ENCODE measurements at places on chromosomes 13 and 19.

- peak; percentile 50 for DNase-seq
Observed at GRCh38 chr19:13847407-13848339, 29.3 kb upstream of the NANOS3 start.

- peak; percentile 19 for DNase-seq
Observed at GRCh38 chr19:37855098-37855497, 51.3 kb downstream of the WDR87 start.

GRCh38 chr13:71493189-71493588 is 373.8 kb downstream of the DACH1 start:
- no peak for DNase-seq

- no peak for DNase-seq
Observed at GRCh38 chr19:35362261-35363000, 4.2 kb downstream of the FFAR3 start.

DNA sequence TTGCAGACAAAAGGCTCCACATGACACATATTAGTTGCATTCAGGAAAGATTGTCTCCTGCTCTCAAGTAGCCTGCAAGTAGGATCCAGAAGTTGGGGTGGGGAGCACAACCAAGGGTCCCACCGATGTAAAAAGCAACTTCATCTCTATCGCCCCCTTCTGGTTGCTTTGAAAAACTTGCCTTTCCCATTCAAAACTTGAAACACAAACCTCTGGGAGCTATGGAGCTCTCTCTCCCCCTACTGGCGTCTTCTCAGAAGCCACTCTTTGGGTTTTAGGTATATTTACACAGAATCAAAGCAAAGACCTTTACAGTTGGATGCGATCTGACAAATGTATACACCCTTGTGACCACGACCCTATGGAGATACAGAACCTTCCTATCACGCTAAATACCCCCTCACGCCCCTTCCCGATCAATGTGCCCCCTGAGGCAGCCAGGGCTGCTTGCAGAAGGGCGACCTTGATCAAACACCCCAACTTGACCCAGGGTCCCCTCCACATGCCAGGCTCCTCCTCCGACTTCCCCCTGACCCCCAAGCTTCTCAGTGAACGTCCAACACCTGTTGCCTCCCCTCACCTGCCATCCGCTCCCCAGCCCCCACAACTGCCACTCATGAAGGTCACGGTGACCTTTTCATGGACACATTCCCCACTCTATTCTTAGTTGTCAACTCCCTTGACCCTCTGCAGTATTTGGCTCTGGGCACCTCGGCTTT is 10.1 kb downstream of the NOSIP start:
- DNase-seq: no peak

GRCh38 chr19:31392464-31392863 is 43.2 kb upstream of the TSHZ3 start:
- no peak for DNase-seq

- no peak for DNase-seq
Observed at GRCh38 chr19:35727053-35727955, 9.5 kb downstream of the KMT2B start.

GRCh38 chr19:33689868-33690267 is 68.1 kb downstream of the CHST8 start:
- DNase-seq: no peak

- DNase-seq: no peak
Observed at GRCh38 chr13:95660981-95661581, 15.9 kb upstream of the DNAJC3 start.
